Right forelimb (tissue), 1 donor: ENCODE measurements at places on chromosomes 16 and 17.

- no peak for DNase-seq
Observed at GRCh38 chr17:36501963-36502362, 15.5 kb downstream of the ZNHIT3 start.

- no peak for DNase-seq
Observed at GRCh38 chr17:27536781-27537180, 80.5 kb downstream of the KSR1 start.

GRCh38 chr17:44636562-44636961, 19.7 kb upstream of the MEIOC start:
- no peak for DNase-seq

GRCh38 chr17:29588017-29588561, 1.4 kb downstream of the GIT1 start:
- no peak for DNase-seq

GRCh38 chr16:647173-647902, 1.8 kb upstream of the WDR90 start:
- no peak for DNase-seq

DNA sequence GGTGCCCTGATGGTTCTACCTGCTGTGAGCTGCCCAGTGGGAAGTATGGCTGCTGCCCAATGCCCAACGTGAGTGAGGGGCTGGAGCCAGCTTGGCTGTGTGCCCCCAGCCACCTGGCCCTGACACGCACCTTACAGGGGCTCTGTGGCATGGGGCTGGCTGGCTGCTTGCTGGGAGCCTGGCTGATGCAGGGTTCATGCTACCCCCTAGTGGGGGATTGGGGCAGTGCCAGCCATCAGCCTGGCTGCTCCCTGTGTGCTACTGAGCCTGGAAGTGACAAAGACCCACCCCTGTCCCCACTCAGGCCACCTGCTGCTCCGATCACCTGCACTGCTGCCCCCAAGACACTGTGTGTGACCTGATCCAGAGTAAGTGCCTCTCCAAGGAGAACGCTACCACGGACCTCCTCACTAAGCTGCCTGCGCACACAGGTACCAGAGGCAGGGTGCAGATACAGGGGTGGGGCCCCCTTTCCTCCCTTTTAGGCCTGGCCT, 5.7 kb downstream of the GRN start:
- peak; percentile 68 for DNase-seq
